Kidney glomerular epithelial cell (primary cell): ENCODE measurements at places on chromosomes 3 and 15.
A peak's percentile ranks its signal among the peaks of the same experiment; 100 is the strongest.

GRCh38 chr3:177557548-177557947 is 360.3 kb upstream of the TBL1XR1 start:
- no peak for DNase-seq

- no peak for DNase-seq
These were observed 39.3 kb downstream of the CCR1 start for GRCh38 chr3:46168583-46169345.

DNA sequence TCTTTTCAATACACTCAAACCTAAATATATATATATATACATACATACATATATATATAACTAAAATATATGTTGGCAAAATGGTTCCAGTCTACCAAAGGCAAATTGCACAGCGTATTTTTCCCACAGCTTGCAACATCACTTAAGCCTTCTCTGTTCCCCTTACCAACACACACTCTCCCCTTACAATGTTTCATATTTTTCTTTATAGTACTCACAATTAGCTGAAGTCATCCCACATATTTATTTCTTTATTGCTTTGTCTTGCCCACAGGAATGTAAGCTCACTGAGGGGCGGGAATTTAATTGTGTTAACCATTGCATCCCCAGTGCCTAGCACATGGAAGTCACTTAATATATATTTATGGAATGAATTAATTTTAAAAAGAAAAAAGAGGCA is 288.3 kb downstream of the ULK4 start:
- peak; percentile 17 for DNase-seq

GRCh38 chr3:196624907-196625306 is 14.6 kb upstream of the NRROS start:
- no peak for DNase-seq

- DNase-seq = peak; percentile 14
These were observed 271.6 kb downstream of the CHL1 start for GRCh38 chr3:468172-468571.

GRCh38 chr3:119279101-119279554 is 15.1 kb upstream of the ARHGAP31 start:
- no peak for DNase-seq

- DNase-seq = peak; percentile 22
These were observed 72.6 kb downstream of the NPTN start for GRCh38 chr15:73560501-73561117.

DNA sequence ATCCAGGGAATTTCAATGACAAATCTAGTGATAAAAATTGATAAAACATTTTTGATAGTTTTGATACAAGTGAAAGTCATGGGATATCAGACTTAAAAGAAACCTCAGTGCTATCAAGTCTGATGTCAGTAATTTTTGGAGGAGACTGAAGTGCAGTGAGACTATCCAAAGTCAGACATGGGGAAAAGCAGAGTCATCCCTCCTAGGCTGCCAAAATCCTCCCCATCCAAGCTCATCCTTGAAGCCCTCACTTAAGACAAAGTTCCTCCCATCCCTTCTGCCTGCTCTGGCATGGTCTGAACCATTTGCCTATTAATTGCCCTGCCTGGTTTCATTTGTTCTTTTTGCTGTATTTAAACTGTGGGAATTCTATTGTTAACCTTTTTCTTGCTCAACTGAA is 456.9 kb upstream of the UBE2E2 start:
- no peak for DNase-seq

DNA sequence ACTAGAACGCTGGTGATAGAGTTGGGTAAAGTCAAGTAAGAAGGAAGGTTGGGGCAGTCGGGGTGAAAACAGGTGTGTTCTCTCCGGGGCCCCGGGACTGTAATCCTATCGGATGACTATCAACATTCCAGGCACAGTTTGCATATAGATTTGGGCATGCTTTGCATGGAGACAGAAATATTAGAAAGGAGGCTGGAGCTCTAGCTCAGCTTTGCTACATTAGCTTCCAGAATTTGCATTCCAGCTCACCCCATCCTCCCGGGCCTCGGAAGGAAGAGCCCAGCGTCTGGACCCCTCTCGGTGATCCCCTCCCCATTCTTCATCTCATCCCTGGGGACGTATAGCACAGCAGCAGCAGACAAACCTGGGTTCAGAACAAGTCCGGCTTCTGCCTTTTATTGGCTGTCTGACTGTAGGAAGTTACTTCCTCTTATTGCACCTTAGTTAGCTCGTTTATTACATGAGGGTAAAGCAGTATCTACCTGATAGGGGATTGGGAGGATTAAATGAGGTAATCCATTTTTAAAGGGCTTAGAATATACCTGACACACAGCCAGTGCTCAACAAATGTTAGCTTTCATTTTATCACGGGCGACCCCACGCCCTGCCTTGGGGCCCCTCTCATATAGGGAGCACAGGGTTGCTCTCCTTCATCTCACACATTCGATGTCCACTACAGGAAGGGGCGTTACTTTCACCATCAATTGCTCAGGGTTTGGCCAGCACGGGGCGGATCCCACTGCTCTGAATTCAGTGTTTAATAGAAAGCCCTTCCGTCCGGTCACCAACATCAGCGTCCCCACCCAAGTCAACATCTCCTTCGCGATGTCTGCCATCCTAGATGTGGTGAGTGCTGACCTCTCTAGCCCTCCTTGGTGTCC is 3.2 kb downstream of the HTR3E start:
- DNase-seq = no peak
